Activated CD4-positive, alpha-beta T cell treated with anti-CD3 and anti-CD28 coated beads for 24 hours (primary cell): ENCODE measurements at places on chromosomes 1 and 21.

DNA sequence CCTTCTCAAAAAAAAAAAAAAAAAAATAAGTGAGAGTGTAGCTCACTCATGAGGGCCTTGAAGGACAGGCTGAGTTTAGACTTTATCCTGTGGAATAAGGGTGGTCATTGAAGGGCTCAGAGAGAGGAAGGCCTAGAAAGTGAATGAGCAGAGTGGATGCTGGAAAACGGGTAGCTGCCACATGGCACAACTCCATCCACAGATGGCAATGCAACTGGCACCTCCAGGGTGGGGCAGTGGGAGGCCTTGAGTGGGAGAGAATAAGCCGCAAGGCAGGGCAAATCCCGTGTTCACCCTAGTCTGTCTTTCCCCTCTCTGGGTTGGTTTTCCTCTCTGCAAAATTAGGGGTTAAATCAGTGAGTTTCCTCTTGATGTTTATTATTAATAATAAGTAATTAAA lies 3.1 kb downstream of the TNNI1 start:
- DNase-seq: no peak

GRCh38 chr1:211469113-211469512 lies 22.8 kb downstream of the RD3 start:
- DNase-seq: no peak

DNA sequence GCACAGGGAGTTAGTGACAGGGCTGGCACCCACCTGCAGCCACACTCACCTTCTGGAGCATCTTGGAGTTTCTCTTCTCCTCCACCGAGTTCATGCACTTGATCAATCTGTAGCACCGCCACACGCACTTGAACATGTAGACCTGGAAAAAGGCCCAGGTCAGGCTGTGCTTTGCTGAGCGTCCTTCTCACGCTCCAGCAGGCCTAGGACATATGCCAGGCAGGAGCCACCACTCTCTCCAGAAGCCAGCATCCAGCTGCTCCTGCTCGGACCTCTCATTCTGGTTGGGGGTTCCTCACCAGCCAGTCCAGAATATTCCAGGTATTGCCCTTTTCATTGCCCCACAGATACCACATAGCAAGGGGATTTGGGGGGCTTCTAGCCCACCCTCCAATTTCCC lies 11.7 kb upstream of the MATN1 start:
- DNase-seq: no peak

DNA sequence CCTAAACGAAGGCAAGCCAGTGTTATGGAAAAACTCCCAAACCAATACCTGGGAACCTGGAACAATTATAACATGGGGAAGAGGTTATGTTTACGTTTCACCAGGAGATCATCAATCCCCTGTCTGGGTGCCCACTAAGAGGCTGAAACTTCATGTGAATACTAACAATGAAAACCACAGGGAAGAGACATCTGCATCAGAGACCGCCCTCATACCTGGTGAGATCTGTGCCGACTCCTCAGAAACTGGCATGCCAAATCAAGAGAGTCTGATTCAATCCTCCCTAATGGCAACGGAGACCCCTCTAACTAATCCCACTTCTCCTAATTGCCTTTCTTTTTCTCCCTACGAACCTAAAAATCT lies 163.2 kb downstream of the IER5 start:
- DNase-seq: no peak

DNA sequence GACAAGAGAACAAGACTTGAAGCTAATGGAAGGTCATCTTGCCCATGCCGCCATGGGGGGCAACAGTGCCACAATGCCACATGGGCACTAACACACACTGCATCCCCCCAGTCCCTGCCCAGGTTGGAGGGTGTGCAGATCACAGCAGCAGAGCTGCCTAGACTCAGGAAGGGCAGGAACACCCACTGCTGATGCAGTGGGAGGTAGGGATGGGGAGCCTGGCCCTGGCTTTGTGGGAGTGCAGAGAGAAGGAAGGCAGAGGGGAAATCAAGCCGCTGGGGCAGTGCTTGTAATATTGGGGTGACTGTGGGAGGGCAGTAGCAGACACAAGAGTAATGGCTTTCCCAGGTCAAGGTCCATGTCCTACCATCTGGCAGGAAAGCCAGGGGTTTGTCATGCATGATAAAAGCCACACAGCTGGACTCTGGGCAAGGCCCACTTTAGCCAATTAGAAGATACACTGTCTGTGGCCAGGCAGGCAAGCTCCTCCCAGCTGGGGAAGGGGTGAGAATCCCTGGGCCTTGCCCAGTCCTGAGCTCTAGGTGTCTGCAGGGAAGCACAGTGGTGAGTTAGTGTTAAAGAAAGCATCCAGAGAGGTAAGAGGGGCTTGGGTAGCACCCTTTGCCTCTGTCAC lies 25.4 kb upstream of the MEF2D start:
- no peak for DNase-seq

DNA sequence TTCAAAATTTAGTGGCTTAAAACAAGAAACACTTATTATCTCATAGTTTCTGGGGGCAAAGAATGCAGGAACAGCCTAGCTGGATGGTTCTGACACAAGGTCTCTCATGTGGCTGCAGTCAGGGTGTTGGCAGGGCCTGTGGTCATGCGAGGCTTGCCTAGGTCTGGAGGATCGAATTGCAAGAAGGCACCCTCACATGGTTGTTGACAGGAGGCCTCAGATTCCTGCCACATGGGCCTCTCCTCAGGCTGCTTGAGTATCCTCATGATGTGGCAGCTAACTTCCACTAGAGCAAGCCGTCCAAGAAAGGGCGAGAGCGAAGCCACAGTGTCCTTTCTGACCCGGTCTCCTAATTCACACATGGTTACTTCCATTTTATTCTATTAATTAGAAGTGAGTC lies 6.2 kb upstream of the NRIP1 start:
- no peak for DNase-seq

- no peak for DNase-seq
Measured at GRCh38 chr1:20609541-20609940, 20.6 kb downstream of the CDA start.

GRCh38 chr1:84253891-84254290 lies 47.6 kb upstream of the SAMD13 start:
- no peak for DNase-seq

DNA sequence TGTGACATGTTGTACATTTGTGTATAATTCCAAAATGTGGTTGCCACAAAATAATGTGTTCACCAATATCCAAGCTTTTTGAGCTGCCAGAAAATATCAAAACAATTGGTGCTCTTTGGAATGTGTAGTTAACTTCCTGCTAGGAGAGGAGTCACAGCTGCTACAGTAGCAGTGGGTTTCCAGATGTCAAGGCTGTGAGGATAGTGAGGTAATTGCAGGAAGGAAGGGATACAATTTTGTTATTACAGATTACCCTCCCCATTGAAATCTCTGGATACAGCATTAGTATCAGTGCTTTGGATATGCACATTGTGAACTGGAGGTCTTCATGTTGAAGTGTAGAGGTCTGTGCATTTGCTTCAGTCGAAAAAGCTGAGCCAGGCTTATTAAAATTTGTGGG lies 253.2 kb downstream of the PTPRC start:
- DNase-seq: no peak

GRCh38 chr1:224736619-224737352 lies 120.7 kb downstream of the CNIH3 start:
- DNase-seq: no peak

GRCh38 chr1:95321531-95321930 lies 87.5 kb downstream of the RWDD3 start:
- no peak for DNase-seq

- DNase-seq: no peak
Measured at GRCh38 chr1:154117642-154118041, 37.2 kb downstream of the NUP210L start.

GRCh38 chr1:4697801-4698200 lies 43.4 kb downstream of the AJAP1 start:
- no peak for DNase-seq

- peak; percentile 25 for DNase-seq
Measured at GRCh38 chr1:10939654-10940450, 72.6 kb upstream of the TARDBP start.

GRCh38 chr1:218294546-218294945 lies 9.5 kb downstream of the RRP15 start:
- DNase-seq: no peak

DNA sequence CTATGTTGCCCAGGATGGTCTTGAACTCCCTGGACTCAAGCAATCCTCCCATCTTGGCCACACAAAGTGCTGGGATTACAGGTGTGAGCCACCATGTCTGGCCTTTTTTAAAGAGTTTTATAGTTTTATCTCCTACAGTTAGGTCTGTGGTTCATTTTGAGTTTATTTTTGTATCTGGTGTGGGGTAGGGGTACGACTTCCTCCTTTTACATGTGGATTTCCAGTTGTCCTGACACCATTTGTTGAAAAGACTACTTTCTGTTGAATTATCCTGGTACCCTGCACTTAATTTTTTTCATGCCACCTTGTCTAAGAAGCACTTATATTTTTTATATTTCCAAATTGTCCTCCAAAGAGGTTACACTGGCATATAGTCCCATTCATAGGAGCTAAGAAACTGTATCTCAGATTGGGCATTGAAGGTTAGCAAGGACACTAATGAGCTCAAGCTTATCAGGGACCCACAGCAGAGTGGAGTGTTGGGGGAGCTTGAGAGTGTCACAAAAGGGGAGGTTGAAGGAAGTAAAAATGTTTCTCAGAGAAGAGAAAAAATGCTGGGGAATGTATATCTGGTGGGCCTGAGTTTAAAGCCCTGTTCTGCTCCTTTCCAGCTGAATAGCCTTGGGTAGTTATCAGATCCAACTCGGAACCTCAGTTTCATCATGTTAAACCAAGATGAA lies 23.4 kb upstream of the MEF2D start:
- no peak for DNase-seq

DNA sequence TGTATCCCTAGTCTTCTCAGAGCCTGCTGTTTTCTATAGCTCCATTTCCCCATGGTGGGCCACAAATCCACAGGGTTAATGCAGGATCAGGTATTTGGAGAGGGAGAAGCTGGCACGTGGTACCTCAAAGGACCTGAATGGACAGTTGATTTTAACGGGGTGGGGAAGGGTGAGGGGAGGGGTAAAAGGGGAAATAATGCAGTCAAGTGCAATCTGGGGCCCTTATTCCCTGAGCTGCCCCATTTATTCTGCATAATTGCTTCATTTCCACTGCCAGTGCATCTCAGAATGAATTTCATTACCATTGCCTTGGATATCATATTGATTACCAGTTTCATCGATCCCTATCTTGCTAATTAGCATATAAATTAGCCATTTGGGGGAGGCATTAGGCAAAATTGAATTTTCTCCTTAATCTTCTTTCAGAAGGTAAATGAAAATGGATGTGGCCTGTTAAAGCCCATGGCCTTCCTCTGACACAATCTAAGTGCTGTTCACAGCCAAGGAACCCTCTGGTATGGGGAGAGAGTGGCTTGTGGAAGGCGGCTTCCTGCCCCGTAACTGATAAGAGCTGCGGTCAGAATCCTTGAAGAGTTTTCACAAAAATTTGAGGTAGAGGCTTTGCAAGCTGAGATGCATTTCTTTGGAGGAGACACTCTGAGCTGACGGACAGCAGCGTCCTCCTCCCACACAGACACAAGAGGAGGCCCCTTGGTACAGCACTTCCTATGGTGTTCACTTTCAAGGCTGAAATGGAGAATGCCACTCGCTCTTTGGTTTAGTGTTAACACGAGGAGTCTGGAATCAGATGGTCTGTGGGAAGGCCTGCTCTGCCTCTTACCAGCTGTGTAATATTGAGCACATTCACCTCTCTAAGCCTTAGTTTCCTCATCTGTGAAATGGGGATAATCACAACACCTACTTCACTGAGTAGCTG lies 34.4 kb downstream of the PHC2 start:
- no peak for DNase-seq

GRCh38 chr1:116357487-116357886 lies 15.6 kb upstream of the ATP1A1 start:
- no peak for DNase-seq

DNA sequence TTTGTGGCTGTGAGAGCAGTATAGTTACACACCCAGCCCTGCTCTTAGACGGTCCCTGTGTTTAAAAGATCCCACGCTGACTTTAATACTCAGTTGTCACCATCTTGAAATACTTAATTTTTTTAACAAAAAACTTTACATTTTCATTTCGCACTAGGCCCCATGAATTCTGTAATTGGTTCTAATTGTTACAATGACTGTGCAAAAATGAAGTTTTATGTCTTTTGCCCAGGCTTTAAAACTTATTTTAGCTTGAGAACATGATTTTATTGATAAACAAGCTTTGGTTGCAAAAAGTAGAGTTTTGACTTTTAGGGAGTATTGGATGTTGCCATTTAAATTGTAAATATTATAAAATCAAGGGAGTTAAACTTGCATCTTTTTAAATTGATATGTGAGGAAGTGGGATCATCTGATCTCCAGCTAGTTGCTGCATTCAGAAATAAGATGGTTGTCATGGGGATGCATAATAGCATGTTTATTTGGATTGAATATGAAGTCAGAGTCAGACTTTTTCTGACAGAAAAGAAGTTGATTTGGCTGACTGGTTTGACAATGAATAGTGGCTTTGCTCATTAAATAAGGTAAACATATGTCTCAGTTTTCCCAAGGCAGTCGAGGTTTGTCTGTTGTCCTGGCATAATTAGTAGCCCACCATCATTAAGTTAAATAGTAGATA lies 23.0 kb upstream of the CRP start:
- DNase-seq: no peak

- no peak for DNase-seq
Measured at GRCh38 chr21:41720250-41720649, 46.6 kb downstream of the RIPK4 start.

GRCh38 chr1:194474701-194475100 lies 1288.3 kb upstream of the B3GALT2 start:
- no peak for DNase-seq

DNA sequence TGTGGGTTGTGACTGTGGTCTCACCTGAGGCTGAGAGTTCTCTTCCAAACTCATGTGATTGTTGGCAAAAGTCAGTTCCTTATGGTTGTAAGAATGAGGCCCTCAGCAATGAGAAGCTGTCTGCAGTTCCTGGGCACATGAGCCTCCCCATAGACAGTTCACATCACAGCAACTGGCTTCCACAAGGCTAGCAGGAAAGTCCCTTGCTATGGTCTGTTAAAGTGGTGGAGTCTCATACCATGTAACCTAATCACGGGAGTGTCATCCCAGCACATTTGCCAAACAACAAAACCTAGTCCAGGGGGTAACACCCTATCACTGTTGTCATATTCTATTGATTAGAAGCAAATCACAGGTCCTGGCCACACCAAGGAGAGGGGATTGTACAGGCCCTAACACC lies 163.8 kb downstream of the BACH1 start:
- DNase-seq: no peak

GRCh38 chr1:201312298-201312697 lies 29.0 kb downstream of the PKP1 start:
- no peak for DNase-seq

DNA sequence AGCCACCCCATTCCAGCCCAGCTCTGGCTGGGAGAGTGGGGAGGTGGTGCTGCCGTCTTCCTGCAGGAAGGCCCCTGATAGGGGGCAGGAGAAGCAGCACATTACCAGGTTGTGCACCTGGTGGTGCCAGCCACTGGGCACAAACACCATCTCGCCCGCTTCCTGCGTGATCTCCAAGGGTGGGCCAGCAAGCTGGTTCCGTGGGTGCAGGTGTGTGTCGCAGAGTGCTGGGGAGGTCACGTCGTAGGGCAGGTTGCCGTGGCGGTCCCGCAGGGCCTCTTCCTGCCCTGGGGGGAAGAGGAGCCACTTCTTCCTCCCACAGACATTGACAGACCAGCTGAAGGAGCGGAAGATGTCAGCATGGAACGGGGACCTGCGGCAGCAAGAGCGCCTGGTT lies 1.8 kb downstream of the JMJD4 start:
- DNase-seq: no peak
